ENCODE measurements at places on chromosomes 7 and 10.

DNA sequence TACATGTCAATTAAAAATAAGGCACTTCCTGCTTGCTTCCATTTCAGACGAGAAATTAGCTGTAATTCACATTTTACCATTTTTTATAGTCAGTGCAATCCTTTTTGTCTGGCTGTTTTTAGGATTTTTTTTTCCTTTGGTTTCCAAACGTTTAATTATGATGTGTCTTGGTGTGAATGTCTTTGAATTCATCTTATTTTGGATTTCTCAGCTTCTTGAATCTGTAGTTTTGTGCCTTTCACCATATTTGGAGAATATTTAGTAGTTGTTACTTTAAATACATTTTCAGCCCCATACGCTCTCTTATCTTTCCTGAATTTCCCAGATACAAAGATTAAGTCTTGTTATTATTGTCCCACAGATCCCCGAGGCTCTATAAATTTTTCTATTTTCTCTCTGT lies 2.4 kb upstream of the SCART1 start:
- DNase-seq: no peak

DNA sequence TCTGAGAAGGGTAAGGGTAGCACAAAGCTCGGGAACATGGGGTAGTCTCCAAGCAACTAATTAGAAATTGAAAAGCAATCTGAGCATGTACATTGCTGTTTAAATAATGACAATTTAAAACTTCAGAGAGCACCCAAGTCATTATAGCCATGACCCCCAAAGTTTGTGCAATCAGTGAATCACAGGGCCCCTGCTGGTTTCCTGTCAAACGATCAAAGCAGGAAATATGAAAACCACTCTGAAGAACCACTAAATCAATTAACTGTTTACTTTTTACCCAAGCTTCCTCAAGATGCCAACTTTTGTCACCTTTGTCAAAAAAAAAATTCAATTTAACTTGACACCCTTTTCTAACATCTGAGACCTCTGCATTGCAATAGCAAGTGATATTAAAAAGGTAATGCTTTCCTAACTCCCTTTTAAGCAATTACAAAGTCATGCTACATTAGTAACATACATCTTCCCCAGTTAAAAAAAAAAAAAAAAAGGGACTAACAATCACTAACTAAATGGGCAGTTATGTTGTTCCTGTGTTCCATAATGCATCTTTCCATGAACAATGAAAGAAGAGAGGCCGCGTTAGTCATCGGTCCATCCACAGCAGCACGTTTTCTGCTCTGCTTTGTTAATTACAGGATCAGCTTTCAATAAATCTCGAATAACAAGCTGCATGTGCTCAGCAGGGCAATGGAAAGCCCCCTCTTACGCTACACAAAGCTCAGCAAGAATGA lies 80.6 kb downstream of the ETV1 start:
- DNase-seq: no peak

DNA sequence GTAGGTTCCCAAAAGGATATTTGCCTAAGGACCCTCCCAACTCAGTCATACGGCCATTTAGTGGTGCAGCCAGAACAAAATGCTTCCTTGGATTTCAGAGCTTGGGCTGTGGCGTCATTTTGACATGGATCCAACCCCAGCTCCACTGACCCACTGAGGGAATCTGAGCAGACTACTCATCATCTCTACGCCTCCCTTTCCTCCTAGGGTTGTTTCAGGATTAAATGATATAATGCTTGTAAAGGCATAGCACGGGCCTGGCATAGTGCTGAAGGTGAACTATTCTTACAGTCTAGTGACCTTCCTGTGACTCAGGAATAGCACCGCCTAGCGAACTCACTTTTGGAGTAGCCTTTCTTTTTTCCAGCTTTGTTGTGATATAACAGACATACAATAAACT lies 70.3 kb upstream of the LOXL4 start:
- DNase-seq: no peak

DNA sequence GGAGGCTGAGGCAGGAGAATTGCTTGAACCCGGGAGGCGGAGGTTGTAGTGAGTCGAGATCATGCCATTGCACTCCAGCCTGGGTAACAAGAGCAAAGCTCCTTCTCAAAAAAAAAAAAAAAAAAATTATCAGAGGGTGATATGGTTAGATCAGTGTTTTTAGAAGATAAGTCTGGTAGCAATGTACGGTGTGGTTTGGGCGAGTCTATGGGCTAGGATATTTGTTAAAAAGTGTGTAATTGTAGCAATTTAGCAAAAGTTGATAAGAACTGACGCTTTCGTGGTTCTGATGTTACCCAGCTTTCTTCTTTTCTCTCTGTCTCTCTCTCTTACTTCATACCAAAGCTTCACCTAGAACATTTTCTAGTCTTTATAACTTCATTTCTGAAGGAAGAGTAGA lies 6.9 kb upstream of the CYP51A1 start:
- no peak for DNase-seq

DNA sequence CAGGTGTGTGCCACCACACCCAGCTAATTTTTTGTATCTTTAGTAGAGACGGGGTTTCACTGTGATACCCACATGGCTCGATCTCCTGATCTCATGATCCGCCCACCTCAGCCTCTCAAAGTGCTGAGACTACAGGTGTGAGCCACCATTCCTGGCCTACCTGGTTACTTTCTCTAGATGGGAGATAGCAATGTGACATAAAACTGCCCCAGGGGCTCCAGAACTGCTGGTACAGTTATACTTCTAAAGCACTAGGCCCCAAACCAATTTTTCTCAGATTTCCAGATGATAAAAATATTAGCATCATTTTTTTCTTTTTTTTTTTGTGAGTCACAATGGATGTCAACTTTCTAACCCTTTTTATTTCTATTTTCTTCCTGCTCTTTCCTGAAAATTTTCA lies 27.4 kb downstream of the ITGB8 start:
- DNase-seq: no peak

DNA sequence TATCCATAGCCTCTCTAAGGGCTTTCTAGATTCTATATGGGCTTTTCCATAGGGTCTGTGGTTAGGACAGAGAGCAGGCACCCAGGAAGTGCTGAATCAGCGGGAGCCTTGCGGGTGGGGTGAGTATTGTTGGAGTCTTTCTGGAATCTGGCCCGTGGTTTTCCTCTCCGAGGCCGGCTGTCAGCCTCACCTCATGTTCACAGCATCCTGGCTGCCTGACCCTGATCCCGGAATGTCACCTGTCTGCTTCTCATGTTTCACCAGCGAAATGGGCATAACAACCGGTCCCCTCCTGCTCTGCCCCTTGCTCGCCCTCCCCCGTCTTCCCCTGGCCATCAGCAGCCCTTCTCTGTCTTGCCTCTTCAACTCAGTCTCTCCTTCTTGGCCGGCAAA lies 36.5 kb downstream of the DDIT4 start:
- no peak for DNase-seq

GRCh38 chr7:31079126-31079823 lies 27.2 kb downstream of the ADCYAP1R1 start:
- DNase-seq: no peak

DNA sequence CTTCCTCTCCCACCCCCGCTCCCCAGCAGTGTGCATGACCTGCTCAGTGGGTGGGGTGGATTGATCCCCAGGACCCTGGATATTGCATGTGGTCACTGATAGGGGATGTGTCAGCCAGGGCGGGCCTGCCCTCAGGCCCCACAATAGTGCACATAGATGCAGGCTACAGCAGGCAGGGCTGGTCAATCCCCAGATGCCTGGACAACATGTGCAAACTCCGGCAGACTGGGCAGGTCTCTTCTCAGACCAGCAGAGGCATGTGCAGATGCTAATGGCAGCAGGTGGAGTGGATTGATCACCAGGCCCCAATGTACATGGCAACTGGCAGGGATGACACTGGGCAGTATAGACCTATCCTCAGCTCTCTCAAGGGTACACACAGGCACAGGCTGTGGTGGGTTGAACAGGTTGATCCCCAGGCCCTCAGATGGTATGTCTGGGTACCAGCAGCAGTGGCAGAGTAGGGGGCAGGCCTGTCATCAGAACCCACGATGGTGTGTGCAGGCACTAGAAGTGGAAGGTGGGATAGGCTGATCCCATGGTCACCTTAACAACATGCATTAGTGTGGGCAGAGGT lies 98.6 kb downstream of the LANCL2 start:
- no peak for DNase-seq

GRCh38 chr7:112407261-112407660 lies 43.0 kb upstream of the IFRD1 start:
- DNase-seq: no peak

DNA sequence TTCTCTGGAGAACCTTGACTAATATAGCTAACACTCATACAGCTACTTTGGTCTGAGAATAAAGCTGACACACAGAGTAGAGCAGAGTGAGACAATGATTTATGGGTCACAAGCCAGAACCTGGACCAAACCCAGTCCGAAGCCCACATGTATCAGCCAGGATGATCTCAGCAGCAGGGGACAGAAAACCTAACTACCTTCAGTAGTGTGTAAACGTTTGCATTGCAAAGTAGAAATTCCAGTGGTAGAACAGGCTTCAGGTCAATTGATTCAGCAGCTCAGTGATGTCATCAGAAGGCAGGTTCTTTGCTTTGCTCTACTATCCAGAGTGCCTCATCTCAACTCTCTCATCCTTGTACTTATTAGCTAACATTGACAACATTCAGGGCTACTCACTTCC lies 62.5 kb upstream of the PALS2 start:
- no peak for DNase-seq

DNA sequence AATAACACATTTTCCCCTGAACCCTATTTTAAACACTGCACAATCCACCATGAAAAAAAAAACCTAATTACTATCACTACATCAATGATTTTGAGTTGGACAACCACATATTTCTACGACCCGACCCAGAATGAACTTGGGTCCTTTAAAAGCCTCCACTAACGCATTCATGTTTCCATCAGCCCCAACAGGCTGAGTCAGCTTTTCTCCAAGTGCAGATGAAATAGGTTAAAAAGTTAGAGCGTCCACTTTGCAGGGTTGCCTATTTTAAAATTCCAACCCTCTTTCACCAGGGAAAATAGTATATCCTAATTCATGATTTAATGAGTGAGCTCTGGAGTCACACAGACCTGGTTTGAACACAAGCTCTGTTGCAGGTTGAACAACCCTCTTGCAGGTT lies 501.0 kb upstream of the SORCS1 start:
- no peak for DNase-seq

- DNase-seq: no peak
These were observed 4.7 kb downstream of the CASD1 start for GRCh38 chr7:94514140-94514889.

DNA sequence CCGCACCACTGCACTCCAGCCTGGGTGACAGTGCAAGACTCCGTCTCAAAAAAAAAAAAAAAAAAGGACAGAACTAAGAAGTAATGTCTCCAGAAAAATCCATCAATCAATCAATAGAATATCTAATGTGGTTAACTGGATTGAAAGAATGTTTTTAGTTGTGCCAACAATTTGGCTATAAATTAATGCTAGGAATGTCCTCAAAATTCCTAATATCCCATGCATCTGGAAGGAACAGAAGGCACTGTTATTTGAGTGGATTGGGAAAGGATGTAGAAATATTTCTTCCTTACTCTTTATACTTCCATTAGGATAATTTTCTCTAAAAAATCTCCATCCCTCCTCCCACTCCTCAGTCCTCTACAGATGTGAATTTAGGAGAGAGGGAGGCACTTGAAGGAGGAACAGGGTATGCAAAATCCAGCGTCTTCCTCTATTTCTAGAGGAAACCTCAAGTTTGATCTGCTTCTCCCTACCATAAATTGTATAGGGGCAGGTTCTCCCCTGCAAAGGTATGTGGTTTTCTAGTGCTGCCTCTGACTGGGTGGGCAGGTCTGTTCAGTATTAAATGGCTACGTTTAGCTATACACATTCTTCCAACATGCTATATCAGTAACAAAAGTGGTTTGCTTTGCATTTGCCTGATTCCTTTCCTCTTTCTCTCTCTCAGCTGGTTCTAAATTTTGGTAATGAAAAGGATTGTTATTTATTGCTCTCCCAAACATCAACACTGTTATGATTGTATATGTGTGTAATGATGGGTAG lies 54.1 kb downstream of the RNLS start:
- no peak for DNase-seq

DNA sequence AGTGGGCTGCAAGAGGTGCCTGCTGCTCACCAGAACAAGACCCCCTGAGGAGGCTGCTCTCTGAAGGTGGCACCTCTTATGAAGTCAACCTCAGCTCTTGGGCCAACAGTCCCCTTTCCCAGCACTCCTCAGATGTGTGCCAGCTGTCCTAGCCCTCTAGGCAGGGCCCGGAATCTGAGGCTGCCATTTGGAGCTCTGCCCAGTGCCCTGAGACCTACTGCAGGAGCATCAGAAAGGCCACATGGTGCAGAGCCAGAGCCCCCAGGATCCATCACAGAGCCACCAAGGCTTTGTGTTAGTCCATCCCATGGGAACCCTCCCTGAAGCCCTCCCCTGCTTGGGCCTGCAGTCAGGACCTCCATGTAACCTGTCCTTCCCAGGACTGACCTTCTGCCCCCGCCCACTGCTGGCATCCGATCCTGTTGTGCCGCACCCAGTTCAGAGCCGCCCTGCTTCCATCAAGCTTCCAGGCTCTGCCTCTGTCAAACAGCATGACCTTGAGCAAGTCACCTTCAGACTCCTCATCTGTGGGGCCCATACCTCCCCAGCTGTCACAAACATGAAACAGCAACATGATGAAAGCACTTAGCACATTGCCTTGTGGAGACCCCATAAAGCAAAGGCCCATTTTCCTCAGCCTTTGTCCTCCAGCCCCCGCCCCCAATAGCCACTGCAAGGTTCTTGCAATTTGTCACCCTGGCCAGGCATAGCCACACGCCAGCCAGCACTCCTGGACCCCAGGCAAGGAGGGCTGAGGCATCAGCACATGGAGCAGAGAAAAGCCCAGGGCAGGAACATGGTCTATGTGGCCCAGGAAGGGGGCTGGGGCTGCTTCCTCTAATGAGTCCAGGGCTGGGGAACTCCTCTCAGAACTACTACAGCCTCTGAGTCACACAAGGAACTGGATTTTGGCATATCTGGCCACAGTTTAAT lies 51.7 kb downstream of the GRID1 start:
- no peak for DNase-seq

DNA sequence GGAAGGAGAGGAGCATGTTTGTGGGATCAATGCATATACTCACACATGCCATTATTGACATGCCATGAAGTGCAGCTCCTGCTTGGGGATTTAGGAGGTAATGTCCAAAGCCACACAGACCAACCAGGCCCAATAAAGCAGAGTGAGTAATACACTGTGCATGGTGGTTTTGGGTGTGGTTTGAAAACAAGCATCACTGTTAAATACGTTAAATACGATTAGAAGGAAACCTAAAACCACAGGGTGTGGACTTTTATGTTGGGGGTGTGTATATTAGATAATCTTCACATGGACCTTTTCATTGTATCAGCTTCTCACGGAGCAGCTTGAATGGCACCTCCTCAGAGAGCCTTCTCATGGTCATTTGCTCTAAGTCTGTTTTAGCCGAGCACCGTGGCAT lies 10.4 kb upstream of the EIF3A start:
- DNase-seq: no peak

Data from effector CD8-positive, alpha-beta T cell (primary cell).